ENCODE measurements at places on chromosomes 4 and X.

GRCh38 chrX:132657876-132658275 lies 169.0 kb upstream of the MBNL3 start:
- no peak for DNase-seq

DNA sequence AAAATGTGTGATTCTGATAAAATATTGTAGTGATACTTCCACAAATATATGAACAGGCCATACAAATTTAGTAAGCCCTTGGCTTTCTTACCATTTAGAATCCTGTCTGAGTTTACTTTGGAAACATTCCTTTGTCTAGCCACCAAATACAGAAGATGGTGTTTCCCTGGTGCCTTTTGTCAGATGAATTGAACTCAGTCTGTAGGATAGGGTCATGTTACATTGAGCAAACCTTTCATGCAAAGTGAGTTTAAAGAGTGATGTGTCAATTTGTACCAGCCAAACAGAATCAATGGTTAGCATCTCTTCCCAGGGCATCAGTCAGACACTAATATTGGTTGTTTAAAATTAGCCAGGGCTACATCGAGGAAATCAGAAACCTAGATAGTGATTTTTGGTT lies 1443.4 kb downstream of the ARAP2 start:
- DNase-seq: no peak

DNA sequence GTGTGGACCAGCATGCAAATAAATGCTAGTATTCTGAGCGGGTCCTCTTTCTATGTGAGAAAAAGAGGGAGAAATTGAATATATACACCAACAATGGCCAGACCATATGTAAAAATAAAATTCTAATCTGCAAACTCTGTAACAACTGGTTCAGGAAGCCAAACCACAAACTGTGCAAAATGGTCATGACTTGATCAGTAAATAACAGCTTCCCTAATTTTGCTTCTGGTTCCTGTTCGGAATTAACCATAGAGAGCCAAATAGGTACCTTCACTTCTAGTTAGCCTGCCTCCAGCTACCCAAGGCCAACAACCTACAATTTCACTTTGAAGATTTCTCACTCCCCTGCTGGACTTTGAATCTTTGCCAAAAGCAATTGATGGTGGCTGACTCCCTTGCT lies 1313.2 kb downstream of the ADGRL3 start:
- DNase-seq: no peak

DNA sequence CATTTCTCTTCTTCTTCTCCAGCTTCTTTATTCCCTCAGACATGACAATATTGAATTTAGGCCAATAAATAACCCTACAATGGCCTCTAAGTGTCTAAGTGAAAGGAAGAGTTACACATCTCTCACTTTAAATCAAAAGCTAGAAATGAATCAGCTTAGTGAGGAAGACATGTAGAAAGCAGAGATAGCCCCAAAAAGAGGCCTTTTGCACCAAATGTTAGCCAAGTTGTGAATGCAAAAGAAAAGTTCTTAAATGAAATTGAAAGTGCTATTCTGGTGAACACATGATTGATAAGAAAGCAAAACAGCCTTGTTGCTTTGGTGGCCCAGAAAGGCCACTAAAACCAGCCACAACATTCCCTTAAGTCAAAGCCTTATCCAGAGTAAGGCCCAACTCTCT lies 146.2 kb upstream of the HHIP start:
- DNase-seq: no peak

DNA sequence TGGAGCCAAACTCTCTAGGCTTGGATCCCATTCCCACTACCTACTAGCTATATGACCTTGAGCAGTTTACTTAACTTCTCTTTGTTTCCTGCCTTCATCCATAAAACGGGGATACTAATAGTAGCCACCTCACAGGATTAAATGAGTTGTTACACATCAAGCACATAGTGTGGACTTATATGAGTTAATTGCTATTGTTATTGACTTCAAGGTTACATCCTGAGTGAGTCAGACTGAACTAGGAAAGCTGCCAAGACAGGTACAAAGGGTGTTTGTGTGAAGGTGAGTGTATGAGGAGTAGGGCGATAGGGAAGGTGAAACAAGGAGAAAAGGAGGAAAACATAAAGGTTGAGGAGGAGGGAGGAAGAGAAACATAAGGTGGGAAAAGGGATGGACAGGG lies 32.2 kb downstream of the TFDP3 start:
- DNase-seq: no peak

DNA sequence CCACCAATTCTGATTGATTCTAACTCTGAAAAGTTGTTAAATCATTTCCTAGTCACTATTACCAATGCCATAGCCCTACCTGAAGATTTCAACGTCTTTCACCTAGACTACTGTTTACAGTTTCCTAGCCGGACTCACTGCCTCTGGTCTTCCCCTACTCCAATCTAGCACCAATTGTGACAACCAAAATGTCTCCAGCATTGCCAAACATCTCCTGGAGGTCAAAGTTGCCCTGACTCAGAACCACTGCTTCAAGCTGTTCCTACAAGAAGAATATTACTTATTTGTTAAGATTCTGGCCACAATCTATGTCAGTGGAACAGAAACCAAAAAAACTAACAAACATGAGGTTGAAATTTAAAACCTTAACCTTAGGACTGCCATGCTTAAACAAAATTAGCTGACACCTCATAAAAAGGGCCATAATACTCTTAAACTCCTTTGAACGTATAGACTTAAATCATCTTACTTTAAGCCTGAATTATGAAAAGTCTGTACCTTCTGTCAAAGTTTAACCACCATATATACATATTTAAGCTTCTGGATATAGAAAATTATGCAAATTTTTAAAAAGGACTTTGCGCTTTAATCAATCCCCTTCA lies 2.1 kb downstream of the PDS5A start:
- no peak for DNase-seq

DNA sequence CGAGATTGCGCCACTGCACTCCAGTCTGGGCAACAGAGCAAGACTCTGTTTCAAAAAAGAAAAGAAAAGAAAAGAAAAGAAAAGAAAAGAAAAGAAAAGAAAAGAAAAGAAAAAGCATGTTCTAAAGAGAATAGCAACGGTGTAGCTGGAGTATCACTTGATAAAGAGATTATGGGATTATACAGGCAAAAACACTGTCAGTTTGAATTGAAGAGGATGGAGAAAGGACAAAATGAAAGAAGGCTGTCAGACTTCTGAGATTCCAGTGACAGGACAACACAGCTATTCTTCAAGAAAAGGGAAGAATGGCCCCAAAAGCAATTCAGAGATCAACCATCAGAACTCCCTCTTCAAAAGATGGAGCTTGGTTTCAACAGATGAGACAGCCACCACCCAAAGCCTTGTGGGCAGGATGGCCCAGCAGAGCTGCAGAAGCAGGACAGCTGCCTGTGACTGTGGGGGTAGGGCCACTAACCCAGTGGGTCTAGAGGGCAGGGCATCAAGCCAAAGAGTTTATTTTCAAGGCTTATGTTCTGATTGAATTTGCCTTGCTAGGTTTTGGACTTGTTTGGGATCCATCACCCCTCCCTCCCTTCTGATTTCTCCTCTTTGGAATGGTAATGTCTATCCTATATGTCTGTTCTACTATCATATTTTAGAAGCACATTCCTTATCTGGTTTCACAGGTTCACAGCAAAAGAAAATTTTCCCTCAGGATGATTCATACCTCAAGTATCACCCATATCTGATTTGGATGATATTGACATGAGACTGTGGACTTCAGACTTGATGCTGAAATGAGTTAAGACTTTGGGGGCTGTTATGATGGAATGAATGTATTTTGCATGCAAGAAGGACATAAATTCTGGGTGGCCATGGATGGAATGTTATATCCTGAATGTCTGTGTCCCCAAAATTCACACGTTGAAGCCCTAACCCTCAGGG lies 17.5 kb downstream of the RFC1 start:
- no peak for DNase-seq

GRCh38 chr4:26763063-26763462 lies 97.6 kb upstream of the STIM2 start:
- no peak for DNase-seq

- no peak for DNase-seq
These were observed 9.2 kb upstream of the GYG2 start for GRCh38 chrX:2819345-2820135.

GRCh38 chrX:95953564-95953963 lies 731.1 kb upstream of the DIAPH2 start:
- DNase-seq: no peak

GRCh38 chr4:186144946-186145569 lies 40.6 kb downstream of the FAM149A start:
- no peak for DNase-seq

GRCh38 chrX:54044877-54045338 lies 635 bp upstream of the PHF8 start:
- no peak for DNase-seq

Data from activated CD8-positive, alpha-beta memory T cell treated with anti-CD3 and anti-CD28 coated beads for 4 hours (primary cell).